ENCODE measurements at places on chromosomes 11 and 22.
A peak's percentile ranks its signal among the peaks of the same experiment; 100 is the strongest.

DNA sequence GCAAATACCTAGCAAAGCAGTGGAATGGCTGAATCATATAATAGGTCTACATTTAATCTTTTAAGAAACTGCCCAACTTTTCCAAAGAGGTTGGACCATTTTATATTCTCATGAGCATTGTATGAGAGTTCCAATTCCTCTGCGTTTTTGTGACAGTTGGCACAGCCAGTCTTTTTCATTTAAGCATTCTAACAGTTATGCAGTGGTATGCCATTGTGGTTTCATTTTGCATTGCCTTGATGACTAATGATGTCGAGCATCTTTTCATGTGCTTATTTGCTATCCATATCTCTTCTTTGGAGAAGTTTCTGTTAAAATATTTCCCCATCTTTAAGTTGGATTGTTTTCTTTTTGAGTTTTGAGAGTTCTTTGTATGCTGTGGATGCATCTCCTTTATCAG lies 38.7 kb downstream of the EIF3F start:
- DNase-seq: no peak

DNA sequence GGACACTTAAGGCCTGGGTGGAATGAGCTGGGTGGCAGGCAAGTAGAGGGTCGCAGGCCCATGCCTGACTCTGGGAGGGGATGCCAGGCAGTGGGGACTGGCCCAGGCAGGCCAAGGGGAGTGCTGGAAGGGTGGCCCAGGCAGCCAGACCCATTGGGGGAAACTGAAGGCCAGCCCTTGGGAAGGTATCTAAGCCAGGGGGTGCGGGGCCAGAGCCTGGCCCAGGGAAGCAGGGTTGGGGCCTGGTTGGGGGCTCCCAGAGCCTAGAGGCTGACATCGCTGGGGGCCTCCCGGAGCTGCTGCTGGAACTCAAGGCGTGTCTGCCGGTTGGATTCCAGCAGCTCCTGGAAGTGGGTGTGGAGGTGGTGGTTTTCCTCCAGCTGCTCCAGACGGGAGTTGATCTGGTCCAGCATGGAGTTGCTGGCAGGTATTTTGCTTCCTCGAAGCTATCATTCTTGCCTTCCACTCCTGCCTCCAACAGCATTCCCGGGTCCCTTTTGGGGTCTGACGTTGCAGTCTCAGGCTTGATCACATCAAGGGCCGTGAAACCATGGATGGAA lies 35.3 kb upstream of the XBP1 start:
- no peak for DNase-seq

DNA sequence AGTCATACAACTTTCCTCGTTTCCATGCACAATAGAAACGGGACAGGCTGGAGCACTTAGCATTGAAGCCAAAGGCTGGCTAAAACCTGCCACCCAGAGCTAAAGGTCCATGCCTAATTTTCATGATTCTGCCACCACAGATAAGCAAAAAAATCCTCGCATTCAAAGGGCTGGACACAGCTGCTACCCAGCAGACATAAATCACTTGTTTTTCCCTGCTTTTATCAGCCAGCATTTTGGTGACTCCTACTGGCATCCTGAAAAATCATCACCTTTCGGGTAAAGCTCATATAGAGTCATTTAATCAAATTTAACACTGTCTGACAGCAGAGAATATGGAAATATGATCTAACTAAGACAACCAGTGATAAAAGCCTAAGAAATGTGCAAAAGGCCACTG lies 37.9 kb downstream of the ALG9 start:
- peak; percentile 24 for DNase-seq

GRCh38 chr11:59448484-59448883 lies 8.3 kb upstream of the OR4D6 start:
- DNase-seq: no peak

DNA sequence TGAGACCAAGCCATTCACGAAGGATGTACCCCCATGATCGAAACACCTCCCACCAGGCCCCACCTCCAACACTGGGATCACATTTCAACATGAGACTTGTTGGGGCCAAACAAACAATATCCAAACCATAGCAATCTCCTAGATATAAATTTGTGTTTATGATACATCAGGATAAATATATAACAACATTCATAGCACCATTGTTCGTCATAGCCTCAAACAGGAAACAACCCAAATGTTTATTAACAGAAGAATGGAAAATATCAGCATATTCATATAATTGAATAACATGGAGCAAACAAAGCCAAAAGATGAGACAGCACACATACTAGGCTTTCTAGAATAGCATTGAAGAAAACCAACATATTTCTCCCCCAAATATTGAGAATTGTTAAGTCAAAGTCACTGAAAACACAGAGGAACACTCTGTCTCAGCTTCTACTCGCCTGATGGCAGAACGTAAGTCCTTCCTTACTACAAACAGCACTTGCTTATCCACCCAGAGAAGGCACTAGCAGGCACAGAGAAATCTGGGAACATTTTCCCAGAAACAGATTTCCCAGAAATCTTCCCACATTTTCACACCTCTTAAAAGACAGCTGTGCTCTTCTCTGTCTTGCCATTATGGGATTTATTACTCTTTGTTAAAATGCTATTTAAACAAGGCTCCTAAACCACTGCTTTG lies 8.1 kb upstream of the GDPD4 start:
- no peak for DNase-seq

GRCh38 chr11:122436188-122436555 lies 219.3 kb upstream of the UBASH3B start:
- DNase-seq: no peak

- DNase-seq: no peak
Measured at GRCh38 chr11:58622344-58622743, at the start of gene CNTF. Gene CNTF (plus strand): TSS chr11:58622665. CDS start chr11:58622753, 88 bp downstream.

GRCh38 chr11:134843020-134843419 lies 431.0 kb upstream of the B3GAT1 start:
- no peak for DNase-seq

DNA sequence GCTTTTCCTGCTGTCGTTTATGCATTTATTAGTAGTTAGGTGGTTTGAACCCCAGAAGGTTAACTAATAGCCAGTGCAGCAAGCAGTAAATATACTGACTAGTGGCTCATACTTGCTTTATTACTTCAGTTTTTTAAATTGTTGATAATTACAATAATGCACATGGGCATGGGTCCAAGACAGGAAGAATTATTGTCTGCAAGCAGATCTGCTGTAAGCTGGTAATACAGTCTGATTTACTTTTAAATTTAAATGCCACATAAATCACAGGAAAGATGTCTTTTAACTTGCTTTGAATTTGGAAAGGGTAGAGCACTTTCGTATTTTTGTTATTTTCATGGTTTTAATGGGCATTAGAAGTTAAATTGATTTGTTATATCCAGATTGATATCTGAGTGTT lies 27.1 kb downstream of the APLP2 start:
- DNase-seq: no peak

- DNase-seq: no peak
Measured at GRCh38 chr11:10609636-10610035, 41.2 kb upstream of the LYVE1 start.
